ENCODE measurements at places on chromosomes 16 and 17. TPM values are rescaled to one million over a fixed set of nuclear protein-coding genes. Genes with fewer than 3 reads are reported as not detected.

The TMEM92 gene
- not detected for total RNA-seq

The ASPHD1 gene
- total RNA-seq: 7.8 TPM

The KRTAP1-1 gene
- not detected for total RNA-seq

The ARHGDIG gene
- total RNA-seq: not detected

The KCNH4 gene
- total RNA-seq: not detected
